ENCODE measurements at places on chromosomes 2 and 18. TPM values are rescaled to one million over a fixed set of nuclear protein-coding genes. Genes with fewer than 3 reads are reported as not detected.

DNA sequence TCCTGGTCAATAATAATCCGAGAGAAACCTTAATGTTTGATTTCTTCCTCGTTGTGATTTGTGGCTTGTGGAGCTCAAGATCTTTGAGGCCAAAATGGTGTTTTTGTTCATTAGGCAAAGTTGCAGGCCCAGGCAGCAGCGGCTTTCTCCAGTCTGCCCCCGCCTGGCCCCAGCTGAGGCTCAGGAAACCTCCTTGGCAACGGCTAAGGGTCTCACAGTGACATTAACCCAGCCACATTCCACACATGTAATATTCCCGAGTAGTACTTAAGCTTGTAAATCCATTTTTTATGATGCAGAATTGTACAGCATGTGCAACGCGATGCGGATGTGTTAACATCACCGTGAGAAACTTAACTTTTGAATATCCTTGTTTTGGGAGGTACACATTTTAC lies 200.1 kb downstream of the BCL11A start:
- H3K36me3 ChIP-seq: no peaks in the 10 kb centered on the region
- no peak overlapping the region for H3K4me3 ChIP-seq
- no peaks in the 10 kb centered on the region for H3K4me1 ChIP-seq
- peaks cover 2% of the 10 kb centered on the region for H3K27me3 ChIP-seq
- no peak overlapping the region for H3K27ac ChIP-seq

DNA sequence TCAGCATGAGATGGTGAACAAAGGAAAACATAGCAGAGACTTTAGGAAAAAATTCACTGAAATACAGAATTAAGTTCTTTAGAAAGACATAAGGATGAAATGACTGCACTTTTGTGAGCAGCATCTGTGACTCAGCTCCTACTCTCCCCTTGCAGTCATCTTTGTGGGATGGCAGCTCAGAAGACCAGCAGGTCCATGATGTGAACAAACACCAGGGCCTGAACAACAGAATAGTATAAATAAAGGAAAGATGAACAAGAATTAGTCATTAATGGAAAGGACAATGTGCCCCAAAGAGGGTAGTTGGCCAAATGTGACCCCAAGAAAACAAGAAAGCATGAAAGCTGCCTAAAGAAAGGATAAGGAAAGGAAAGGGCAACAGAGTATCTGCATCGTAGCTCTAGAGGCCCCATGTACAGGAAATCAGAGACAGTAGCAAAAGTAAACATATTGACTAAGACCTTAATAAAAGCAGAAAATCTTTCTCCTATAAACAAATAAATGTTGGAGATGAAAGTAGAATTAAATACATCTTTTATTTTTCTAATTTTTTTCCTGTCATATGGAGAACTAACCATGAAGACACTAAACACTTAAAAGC lies 318.0 kb downstream of the ZEB2 start:
- H3K27ac ChIP-seq: no peak overlapping the region
- H3K4me1 ChIP-seq: peaks cover 10% of the 10 kb centered on the region
- DNase-seq: no peak
- no peaks in the 10 kb centered on the region for H3K36me3 ChIP-seq
- H3K27me3 ChIP-seq: no peaks in the 10 kb centered on the region

- no peak for DNase-seq
- H3K27ac ChIP-seq: peak overlapping the region; percentile 18
- H3K36me3 ChIP-seq: peaks cover 14% of the 10 kb centered on the region
Measured at GRCh38 chr2:241150660-241151530, 628 bp downstream of the PPP1R7 start.

Gene ASTL
- not detected for polyA plus RNA-seq

DNA sequence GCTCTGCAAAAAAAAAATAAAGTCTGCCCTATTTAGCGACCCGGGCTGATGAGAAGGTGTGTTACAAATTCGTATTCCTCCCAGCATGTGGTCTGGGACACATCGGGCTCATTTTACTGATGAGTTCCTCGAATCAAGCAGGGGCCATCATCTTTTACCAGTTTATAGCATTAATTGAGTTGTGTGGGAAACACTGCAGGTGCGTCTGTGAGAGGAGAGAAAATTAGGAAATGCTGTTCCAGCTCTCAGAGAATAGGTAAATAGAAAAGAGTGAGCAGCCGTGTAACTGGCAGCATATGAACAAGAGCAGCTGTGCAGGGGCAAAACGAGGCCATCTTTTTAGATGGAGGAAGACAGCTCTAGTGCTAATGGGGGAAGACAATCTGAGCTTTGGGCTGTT lies 216.7 kb downstream of the SETBP1 start:
- no peak overlapping the region for H3K27ac ChIP-seq
- DNase-seq: no peak
- no peaks in the 10 kb centered on the region for H3K4me1 ChIP-seq
- H3K36me3 ChIP-seq: no peaks in the 10 kb centered on the region

Gene GAD1
- not detected for polyA plus RNA-seq

DNA sequence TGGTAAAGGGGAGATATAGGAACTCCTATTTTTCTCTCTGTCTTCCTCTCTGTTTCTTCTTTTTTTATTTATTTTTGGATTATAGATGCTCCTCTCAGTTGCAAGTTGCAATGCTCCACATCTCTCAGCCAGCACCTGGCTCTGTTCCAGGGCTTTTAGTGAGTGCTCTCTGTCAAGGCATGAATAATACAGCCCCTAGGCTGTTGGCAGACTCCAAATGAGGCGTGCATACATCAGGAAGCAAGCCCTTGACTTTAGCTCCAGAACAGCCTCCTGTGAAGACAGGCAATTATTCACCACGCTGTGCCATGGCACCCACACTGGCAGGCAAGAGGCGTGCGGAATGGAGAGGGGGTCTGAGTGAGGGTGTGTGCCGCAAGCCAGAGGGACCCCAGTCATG lies 228.1 kb upstream of the PXDN start:
- peaks cover 1% of the 10 kb centered on the region for H3K27me3 ChIP-seq
- no peak overlapping the region for H3K27ac ChIP-seq
- H3K36me3 ChIP-seq: no peaks in the 10 kb centered on the region
- no peak for DNase-seq

DNA sequence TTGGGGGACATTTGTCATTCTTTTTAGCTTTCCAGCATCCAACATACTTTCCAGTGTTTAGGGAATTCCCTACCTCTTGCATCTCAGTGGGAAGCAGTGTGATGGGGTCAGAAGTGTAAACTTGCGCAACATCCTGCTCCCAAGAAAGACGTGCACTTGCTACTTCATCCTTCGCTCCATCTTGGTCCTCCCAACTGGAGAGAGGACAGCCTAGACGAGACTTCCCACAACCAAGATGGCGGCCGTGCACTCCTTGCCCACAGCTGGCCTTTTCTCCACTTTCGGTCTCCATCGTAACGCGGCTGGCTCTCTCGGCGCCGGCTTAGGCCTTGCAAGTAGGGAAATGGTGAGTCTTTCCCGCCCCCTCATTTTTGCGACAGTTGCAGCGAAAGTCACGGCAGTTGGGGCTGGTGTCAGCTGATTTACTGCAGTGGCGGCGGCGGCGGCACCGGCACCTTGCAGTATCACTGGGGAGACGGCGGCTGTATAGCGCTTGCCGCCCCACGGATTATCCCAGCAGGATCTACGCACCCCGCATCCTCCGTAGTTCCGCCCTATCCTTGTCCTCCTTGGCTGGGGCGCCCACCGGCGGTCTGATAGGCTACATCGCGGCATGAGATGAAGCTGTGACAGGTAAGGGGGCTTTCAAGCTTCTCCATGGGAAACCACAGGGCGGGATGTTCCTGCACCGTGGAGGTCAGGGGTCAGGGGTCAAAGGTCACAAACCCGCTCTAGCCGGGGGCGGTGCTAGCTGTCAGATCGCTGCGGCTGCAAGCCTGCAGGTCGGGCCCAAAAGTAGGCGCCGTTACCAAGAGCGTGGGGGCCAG lies at the start of gene WDR7:
TSS of gene WDR7 (plus strand) at position 416 of the 827 bp plus-strand sequence. CDS start 21,157 bp downstream, outside the sequence.
- no peaks in the 10 kb centered on the region for H3K27me3 ChIP-seq
- no peaks in the 10 kb centered on the region for H3K36me3 ChIP-seq
- peak; percentile 94 for DNase-seq
- peaks cover 22% of the 10 kb centered on the region for H3K4me1 ChIP-seq
- H3K27ac ChIP-seq: peak within 1 kb of the TSS; percentile 69
- H3K4me3 ChIP-seq: peak within 1 kb of the TSS; percentile 87

DNA sequence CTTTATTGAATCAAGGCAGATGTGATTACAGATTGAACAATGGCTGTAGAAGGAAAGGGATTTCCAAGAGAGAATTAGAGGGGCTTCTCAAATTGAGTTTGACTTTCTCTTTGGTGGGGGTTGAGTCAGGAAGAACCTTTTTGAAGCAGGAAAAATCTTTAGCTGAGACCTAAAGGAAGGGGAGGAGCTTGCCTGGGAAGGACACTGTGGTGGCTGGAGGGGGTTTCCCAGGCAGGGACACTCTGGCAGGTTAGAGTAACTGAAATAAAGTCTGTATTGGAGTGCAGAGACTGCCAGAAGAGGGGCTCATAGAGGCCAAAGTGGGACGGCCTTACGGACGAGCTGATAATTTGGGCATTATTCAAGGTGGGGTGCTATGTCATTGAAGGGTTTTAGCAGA lies 69.3 kb downstream of the NEDD4L start:
- H3K27me3 ChIP-seq: no peaks in the 10 kb centered on the region
- DNase-seq: no peak
- H3K4me1 ChIP-seq: peaks cover 14% of the 10 kb centered on the region
- H3K36me3 ChIP-seq: no peaks in the 10 kb centered on the region

DNA sequence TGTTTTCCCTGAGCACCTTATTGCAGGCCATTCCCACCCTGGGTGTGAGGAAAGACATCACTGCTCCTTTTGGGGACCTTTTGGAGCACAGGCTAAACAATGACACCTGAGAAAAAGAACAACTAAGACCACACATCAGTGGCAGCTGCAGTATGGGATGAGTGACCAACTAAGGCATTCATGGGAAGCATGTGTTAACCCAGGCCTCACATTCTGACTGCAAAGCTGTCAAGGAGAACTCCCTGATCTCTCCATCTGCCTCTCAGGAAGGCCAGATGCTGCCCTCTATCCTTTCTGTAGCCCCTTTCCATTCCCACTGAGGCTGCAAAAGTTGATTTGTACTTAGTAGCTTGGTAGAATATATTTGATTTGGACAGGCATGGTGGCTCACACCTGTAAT lies 277.7 kb upstream of the FBXO11 start:
- H3K4me3 ChIP-seq: no peak overlapping the region
- H3K27me3 ChIP-seq: peaks cover 6% of the 10 kb centered on the region
- no peaks in the 10 kb centered on the region for H3K4me1 ChIP-seq
- H3K27ac ChIP-seq: no peak overlapping the region

Gene CRYBA2
- polyA plus RNA-seq: not detected

DNA sequence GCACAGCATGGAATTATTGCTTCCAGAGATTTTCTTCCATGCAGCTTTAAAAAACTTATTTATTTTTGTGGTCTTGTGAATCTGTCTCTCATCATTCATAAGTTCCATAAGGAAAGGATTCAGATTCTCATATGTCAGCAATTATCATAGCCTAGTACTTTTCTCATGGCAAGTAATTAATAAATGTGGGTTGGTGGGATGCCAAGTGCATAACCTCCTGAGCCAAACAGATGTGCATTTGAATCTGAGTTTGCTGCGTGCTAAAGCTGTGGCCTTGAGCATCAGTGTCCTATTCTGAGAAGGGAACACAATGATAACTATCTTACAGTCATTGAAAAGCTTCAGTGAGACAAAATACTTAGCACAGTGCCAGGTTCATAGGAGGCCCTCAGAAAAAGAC lies 331.9 kb downstream of the PDE11A start:
- H3K36me3 ChIP-seq: no peaks in the 10 kb centered on the region
- no peak for DNase-seq
- H3K4me1 ChIP-seq: no peaks in the 10 kb centered on the region
- no peaks in the 10 kb centered on the region for H3K27me3 ChIP-seq

DNA sequence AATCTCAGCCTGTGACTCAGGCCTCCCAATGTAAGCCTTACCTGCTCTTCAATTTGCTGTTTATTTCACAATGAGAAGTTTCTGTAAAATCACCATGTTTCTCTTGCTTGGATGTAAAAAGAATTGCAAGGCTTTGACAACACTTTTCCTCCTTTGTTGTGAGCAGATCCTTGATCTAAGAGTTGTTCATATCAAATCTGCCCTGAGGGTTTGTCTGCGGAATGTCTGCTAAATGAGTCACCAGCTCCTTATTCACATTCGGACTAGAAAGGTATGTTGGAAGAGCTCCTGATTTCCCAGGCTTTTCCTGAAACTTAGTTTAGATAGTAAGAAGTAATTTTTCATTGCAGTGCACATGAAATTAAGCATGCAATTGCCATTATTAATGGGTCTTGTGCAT lies 268.2 kb upstream of the TCF4 start:
- DNase-seq: no peak
- no peak overlapping the region for H3K4me3 ChIP-seq
- H3K4me1 ChIP-seq: no peaks in the 10 kb centered on the region
- no peaks in the 10 kb centered on the region for H3K36me3 ChIP-seq

Gene MRPL30
- polyA plus RNA-seq: 25.6 TPM
